ENCODE measurements at places on chromosomes 5 and 9. TPM values are rescaled to one million over a fixed set of nuclear protein-coding genes. Genes with fewer than 3 reads are reported as not detected.
A peak's percentile ranks its signal among the peaks of the same experiment; 100 is the strongest.

DNA sequence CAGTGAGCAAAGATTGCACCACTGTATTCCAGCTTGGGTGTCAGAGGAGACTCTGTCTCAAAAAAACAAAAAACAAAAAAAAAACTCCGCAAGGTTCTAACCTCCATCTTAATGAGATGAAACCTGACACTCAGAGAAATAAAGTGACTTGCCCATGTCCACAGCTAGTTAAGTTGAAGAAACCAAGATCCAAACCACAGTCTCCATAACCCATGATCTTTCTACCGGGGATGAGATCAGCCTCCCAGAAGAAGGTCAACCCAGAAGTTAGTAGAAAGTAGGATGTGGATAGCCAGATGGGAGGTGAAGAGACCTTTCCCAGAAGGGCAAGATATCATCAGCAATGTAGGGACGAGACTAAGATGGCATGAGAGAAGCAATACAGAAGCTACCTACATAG lies 140.4 kb upstream of the ADRA1B start:
- DNase-seq, result no peak

GRCh38 chr9:77680581-77680980 lies 32.5 kb upstream of the GNA14 start:
- no peak for DNase-seq

GRCh38 chr5:112351225-112351624 lies 67.9 kb downstream of the EPB41L4A start:
- no peak for DNase-seq

DNA sequence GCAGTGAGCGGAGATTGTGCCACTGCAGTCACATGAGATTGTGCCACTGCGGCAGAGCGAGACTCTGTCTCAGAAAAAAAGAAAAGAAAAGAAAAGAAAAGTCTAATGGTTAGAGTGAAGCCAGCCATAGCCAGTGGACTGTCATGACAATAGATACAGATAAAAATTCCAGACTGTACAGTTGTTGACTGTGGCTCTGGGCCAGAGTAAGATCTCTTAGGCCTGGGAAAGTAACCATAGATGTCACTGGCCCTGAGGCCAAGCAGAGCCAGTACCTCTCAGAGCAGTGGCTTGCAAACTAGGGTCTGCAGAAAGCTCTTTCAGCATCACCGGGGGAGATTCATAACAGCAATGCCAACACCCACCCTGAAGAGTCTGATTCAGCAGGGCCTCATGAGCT lies 44.1 kb upstream of the SUB1 start:
- no peak for DNase-seq

DNA sequence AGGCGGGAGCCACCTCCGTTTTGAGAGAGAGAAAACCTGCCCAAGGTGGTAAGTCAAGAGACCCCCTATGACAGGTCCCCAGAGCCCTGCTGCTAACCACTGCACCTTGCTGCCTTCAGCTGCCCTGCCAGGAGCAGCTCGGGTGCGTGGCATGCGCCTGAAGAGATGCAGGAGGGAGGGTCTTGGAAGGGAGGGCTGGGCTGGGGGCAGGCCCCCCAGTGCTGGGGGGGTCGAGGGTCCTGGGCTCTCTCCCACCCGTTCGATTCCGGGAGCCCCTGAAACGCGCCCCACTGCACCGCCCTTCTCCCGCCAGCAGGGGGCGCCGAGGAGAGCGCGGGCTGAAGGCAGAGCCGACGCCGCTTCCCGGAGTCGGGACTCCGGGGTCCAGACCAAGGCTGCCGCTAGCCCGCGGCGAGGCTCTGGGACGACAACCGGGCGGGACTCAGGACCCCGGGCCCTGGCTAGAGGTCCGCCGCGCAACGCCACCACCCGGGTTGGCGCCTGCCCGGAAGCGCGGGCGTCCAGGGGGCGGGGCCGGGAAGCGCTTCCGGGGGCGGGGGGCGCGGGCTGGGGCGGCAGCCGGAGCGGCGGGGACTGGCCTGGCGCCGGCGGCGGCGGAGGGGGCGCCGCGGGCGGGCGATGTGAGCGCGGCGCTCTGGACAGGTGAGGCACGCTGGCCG lies at the start of gene ZBTB34:
ZBTB34 (plus strand) TSS at position 563 of the 680 bp plus-strand sequence. CDS start 18,761 bp downstream, outside the sequence.
- peak; percentile 68 for DNase-seq

GRCh38 chr9:125428060-125428901 lies 166.7 kb downstream of the GAPVD1 start:
- DNase-seq, result no peak

GRCh38 chr5:997001-997474 lies 11.6 kb upstream of the NKD2 start:
- DNase-seq, result no peak

DNA sequence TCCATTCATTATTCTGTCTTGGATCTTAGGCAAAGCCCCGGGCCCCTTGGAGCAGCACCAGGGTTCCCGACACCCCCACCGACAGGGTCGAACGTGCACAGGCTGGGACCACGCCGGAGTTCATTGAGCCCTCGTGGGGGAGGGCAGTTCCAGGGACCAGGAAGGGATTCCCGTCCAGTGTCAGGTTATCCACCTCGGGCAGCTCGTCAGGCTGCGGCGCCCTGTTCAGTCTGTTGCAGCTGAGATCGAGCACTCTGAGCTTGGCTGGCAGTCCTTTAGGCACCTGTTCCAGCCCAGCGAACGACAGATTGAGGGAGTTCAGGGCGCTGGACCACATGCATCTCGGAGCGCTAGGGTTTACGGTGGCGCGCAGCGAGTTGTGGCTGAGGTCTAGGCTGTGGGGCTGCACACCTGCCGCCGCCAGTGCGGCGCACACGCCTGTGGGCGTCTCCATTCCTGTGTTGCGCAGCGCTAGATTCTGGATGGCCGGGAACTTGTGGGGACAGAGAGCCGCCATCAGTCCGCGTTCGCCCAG lies 1.1 kb downstream of the CD14 start:
- no peak for DNase-seq

DNA sequence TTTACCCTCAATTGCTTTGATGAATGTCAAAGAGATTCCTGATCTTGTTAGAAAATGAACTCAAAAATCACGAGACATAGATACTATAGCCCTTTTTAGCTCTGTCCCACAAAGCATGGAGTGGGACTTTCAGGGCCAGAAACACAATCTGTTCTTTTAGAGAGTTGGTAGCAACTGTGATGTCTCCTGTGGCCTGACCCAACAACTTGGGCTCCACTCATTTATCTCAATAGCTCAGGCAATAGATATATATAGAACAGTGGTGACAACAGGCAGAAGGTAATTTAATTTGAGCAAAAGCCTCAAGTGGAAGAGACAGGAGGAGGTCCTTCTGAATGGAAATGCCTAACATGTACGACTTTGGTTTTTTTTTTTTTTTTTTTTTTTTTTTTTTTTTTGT lies 25.2 kb downstream of the TLR4 start:
- no peak for DNase-seq

- peak; percentile 17 for DNase-seq
Observed at GRCh38 chr5:5492087-5492933, 69.8 kb downstream of the ICE1 start.

DNA sequence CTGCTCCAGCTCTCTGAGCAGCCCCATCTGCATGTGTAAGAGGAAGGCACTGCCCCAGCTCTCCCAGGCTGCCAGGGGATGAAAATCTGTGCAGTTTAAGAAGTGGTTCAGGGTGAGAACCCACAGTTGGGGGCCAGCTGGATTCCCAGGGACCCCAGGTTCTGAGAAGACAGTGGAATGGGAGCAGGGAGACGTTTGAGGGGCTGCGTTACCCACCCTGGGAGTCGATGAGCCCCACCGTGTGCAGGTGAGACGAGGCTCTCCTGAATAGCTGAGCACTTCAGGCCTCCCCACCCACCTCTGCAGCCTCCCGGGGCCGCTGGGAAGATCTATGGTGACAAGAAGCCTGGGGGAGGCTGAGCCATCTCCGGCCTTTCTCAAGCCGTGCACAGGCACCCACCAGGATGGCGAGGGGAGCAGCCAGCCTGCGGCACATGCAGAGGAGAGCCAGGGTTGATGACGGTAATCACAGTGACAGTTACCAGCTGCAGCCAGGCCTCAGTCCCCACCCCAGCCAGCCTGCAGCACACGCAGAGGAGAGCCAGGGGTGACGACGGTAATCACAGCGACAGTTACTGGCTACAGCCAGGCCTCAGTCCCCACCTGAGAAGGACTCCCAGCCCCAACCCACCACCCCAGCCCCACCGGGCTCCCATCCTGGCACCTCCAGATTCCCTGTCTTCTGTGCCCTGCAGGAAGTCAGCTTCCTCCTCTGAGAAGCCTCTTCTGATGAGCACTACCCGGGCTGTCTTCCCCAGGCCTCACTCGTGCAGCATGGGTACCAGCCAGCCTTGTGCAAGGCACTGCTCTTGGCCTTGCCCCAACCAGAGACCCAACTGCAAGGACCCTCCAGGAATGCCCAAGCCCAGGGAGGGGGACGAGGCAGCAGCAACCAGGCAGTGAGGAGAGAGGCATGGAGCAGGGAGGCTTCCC lies 150.8 kb upstream of the PPP1R26 start:
- no peak for DNase-seq

- no peak for DNase-seq
Observed at GRCh38 chr9:8890695-8891094, 1091.1 kb upstream of the DMAC1 start.

- DNase-seq, result no peak
Observed at GRCh38 chr5:119445544-119445943, 6.8 kb upstream of the HSD17B4 start.

DNA sequence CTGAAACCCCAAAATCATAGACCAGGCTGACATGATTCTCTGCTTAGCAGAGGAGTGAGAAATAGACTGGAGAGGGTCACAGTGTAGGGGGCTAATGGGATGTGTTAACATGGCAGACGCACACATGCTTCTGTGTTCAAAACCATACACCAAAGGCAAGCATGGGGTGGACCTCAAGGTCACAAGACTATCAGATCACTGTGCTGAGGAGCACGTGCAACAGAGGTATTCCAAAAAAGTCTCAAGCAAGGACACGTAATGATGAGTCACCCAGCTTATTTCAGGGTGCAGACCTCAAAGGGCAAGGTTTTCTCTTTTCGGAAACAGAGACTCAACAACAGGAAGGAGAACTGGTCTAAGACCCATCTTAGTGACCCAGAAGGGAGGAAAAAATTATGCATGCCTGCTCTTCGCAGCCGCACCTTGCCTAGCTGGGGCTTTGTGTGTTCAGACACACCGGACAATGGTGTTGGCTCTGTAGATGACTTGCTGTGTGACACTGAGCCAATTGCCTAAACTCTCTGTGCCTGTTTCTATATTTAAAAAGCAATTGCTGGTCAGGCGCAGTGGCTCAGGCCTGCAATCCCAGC lies 20.3 kb downstream of the WHRN start:
- DNase-seq, result no peak

C9orf72 gene
- 25.4 TPM for total RNA-seq

GABRA6 gene
- total RNA-seq, result not detected

HTR1A gene
- not detected for total RNA-seq
